ENCODE measurements at places on chromosomes 6 and 20.

GRCh38 chr6:30743099-30744053 is 889 bp upstream of the FLOT1 start:
- peak; percentile 10 for DNase-seq

DNA sequence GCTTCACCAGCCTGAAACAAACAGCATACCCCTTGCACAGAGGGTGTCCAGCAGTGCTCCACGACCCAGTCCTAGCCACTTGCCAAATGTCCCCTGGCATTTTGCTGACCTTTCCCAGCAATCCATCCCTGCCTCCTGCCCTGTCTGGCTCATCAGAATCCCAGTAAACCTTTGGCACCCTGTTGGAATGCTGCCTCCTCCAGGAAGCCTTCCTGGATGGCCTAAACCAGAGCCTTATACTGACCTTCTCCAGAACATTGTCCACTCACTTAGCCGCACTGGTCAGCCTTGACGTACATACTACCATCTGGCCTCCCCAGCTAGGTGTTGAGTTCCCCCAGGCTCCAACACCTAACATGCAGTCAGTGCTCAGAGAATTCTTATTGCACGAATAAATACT is 2.0 kb upstream of the PACSIN1 start:
- DNase-seq: no peak

GRCh38 chr20:58719258-58719657 is 26.7 kb downstream of the NPEPL1 start:
- no peak for DNase-seq

- no peak for DNase-seq
These were observed 90.4 kb downstream of the FNDC1 start for GRCh38 chr6:159259441-159260125.

Measured in stimulated activated naive CD4-positive, alpha-beta T cell (primary cell).